ENCODE measurements at places on chromosomes 3 and 15.

- no peak for DNase-seq
Observed at GRCh38 chr3:195348426-195349115, 77.6 kb upstream of the XXYLT1 start.

DNA sequence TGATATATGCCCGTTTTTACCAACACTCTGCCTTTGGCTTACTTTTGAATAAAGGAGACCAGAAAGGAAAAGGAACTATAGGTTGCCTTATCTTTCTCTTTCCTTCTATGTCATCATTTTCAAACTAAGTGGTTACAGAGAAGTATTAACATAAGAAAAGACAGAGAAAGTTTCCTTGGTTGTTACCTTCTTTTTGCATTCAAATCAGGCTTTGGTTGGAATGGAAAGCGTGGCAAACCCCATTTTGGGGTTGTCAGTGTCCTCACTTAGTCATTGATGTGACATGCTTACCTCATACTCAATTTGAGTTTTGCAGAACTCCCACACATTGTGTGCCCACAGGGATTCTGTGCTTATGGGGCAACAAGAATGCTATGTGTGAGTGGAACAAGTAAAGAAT is 3.7 kb upstream of the THRB start:
- DNase-seq, result no peak

GRCh38 chr3:144114767-144115166 is 143.1 kb downstream of the DIPK2A start:
- DNase-seq, result no peak

DNA sequence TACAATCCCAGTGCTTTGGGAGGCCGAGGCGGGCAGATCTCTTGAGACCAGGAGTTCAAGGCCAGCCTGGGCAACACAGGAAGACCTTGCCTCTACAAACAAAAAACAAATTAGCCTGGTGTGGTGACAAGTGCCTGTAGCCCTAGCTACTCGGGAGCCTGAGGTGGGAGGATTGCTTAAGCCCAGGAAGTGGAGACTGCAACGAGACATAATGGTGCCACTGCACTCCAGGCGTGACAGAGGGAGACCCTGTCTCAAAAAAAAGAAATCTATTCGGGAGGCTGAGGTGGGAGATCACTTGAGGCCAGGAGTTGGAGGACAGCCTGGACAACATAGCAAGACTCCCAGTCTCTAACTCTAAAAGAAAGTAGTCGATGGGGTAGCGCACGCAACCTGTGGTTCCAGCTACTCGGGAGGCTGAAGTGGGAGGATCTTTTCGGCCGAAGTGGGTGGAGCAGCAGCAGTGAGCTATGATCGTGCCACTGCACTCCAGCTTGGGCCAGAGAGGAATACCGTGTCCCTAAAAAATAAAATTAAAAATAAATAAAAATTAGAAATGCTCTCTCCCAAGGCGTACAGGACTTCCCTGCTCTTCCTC is 775 bp downstream of the C3orf33 start:
- DNase-seq, result no peak

DNA sequence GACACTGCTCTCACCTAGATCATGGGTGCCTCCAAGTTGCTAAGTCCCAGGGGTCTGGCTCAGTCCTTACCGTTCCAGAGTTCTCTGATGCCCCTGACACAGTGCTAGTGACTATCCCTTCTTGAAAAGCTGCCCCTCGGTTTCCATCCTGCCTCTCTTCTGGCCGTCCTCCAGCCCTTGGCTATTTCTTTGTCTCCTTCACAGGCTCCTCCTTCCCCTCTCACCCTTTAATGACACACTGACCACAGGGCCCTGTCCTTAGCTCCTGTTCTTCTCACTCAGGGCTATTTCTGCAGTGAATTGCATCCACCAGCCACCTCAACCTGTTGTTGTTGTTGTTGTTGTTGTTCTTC is 31.1 kb downstream of the SLC28A1 start:
- DNase-seq, result no peak

GRCh38 chr15:67359431-67360079 is 105.0 kb downstream of the IQCH start:
- DNase-seq, result no peak

DNA sequence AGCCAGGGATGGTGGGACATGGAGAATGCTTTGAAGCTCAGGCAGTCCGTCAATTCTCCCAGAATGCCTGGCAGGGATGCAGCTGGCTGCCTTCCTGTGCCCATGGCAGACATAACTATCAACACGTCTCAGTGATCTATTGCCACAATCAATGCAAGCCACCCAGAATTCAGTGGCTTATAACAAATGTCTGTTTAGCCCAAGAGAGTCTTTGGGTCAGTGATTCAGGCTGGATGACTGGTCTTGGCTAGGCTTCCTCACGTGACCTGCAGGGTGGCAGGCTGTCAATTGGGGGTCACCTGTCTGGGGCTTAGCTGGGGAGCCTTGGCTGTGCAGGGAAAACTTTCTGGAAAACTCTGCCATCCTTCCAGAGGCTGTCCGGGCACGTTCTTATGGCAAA is 213.1 kb upstream of the LRRFIP2 start:
- no peak for DNase-seq

DNA sequence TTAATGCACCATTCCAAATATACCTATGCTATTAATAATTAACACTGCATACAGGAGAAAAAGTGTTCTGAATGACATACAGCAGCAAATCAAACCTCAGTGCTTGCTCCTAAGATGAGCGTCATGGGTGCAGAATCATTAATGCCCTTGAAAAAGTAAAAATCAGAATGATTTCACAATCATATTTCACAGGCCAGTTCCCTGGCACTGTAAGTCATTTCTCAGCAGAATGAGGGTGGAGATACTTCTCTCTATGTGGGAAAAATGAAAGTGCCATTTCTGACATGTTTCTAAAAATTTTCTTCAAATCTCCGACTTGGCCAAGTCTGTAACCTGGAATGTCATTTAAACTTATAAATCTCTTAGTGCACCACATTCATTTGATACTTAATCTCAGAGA is 549.8 kb upstream of the AGTR1 start:
- DNase-seq, result no peak

GRCh38 chr3:13415997-13416793 is 3.9 kb downstream of the NUP210 start:
- no peak for DNase-seq

DNA sequence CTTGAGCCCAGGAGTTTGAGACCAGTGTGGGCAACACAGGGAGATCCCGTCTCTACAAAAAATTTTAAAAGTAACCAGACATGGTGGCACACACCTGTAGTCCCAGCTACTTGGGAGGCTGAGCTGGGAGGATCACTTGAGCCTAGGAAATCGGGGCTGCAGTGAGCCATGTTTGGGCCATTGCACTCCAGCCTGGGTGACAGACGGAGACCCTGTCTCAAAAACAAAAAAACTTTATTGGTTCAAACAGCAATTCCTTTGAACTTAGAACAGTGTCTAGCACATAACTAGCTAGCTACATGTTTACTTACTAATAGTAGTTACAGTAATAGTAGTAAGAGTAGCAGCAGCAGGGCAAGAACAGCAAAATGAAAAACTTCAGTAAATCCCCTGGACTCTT is 10.1 kb downstream of the HAUS2 start:
- no peak for DNase-seq

DNA sequence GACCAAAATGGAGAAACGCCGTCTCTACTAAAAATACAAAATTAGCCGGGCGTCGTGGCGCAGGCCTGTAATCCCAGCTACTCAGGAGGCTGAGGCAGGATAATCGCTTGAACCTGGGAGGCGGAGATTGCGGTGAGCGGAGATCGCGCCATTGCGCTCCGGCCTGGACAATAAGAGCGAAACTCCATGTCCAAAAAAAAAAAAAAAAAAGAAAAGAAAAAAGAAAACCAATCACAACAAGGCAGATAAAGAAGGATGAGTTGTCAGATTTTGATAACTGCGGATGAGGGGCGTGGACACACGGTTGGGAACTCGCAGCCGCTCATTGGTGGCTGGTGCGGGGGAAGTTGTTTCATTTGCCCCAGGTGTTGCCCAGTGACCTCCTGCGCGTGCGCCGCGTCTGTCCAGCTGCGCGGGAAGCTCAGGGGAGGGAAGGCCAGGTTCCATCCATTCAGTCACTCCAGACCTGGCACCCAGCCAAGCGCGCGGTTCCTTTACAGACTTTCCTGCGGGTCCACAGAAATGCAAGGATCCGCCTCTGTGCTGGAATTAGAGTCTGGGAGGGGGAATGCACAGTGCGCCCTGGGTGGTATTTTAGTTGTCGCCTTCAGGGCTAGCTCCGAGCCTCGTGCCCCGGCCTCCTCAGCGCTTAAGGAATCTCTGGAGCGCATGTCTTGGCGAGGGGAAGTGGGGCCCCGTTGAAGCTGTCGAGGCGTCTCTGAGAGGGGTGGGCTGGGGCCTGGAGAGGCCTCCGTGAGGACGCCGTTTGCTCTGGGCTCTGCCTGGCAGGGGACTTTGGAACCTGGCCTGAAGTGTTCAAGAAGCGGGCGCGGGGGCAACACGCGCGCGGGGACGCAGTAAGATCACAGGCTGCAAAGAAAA is 708 bp upstream of the GCHFR start:
- DNase-seq, result peak; percentile 76

Measured in omental fat pad (tissue), 4 donors.